ENCODE measurements at places on chromosomes 16 and 17. TPM values are rescaled to one million over a fixed set of nuclear protein-coding genes. Genes with fewer than 3 reads are reported as not detected.
A peak's percentile ranks its signal among the peaks of the same experiment; 100 is the strongest.

DNA sequence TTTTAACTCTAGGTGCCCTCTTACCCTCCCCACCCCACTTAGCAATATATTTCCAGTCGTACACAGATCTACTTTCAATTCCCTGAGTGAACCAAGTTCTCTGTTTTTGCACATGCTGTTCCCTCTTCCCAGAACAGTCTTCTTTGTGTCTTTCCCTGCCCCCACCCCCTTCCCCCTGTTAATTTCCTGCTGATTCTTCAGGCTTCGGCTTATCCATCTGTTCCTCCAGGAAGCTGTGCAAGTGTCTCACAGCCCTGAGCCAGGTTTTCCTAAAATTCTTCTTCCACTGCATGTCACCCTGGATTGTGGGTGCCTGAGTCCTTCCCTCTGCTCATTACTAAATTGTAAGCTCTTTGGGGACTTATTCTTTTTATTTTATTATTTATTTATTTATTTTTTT, 12.4 kb upstream of the SPOP start:
- DNase-seq, result no peak

DNA sequence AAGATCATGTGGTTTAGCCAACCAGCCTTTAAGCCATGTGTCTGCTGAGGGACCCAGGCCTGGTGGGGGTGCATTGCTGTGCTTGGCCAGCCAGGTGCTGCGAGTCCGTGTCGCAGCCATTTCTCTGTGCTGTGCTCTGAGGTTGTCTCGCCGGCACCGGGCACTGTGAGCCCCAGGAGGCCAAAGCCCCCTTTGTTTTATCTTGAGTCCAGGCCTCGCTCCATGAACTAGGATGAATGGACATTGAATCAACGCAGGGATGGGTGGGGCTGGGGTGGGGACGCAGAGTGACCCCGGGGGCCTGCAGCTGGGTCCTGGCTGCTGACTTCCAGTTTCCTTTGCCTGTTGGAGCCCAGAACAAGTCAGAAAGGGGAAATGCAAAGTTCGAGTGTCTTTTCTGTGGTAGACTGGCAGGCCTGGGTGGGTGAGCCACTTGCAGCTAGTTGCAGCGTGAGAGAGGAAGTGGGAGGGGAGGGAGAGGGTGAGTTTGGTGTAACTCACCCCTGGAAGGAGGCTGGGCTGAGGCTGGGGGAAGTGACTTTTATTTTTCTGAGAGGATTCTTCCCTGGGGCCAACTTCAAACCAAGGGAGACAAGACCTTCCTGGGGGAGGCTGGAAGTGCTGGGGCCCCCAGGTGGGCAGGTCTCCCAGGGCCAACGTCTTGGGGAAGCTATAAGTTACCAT, 324.7 kb downstream of the SEC14L1 start:
- no peak for DNase-seq

- DNase-seq, result no peak
These were observed 6.3 kb downstream of the ARL2BP start for GRCh38 chr16:57251352-57251751.

- no peak for DNase-seq
These were observed 1.9 kb upstream of the GAA start for GRCh38 chr17:80099291-80100034.

GRCh38 chr17:7419819-7420610, at the start of gene SPEM1:
SPEM1 (plus strand) TSS chr17:7420324; CDS start chr17:7420385, 61 bp downstream.
- DNase-seq, result no peak

GRCh38 chr17:47879028-47879585, 16.9 kb upstream of the SP2 start:
- no peak for DNase-seq

GRCh38 chr16:7227229-7227721, 105.4 kb upstream of the RBFOX1 start:
- DNase-seq, result no peak

GRCh38 chr17:41012326-41013120, 3.6 kb upstream of the KRTAP3-1 start:
- no peak for DNase-seq

DNA sequence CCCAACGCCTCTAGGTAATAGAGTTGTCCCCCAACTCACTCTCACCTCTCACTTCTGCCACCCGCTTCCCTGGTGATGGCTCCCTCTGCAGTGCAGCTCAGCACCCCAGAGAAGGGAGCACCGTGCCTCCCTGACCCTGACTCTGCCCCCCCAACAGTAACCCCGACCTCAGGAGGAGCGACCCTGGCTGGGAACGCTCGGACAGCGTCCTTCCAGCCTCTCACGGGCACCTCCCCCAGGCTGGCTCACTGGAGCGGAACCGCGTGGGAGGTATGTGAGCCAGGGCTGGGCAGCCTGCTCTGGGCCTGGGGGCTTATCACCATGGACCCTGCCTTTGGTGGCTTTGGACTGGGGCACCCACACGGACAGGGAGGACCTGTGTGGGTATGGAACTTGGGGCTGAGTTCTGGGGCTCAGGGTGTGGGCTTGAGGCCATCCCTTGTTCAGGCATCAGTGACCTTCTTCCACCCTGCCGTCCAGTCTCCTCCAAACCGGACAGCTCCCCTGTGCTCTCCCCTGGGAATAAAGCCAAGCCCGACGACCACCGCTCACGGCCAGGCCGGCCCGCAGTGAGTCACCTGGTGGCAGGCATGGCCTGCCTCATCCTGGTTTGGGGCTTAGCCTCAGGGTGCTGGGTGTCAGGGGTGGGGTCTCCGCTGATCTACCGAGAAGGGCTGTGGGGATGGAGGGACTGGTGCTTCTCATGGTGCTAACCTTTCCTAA, 6.7 kb upstream of the C17orf107 start:
- DNase-seq, result no peak

DNA sequence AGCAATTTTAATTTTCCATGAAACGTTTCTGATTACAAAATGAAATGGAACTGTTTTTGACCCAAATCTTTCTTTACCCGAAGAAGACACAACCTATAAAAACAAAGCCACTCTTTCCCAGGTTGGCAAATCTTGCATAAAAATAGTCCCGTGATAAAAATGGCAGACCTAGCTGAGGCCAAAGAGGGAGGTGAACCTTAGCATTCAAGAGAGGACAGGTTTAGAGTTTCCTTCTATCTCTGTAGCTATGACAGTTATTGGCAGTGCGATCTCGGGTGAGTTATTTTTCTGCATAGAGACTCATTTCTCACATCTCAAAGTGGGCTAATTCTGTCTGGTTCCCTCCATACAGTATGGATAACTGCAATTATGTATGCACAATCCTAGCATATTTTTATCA, 241.4 kb downstream of the MAP2K6 start:
- DNase-seq, result no peak

GRCh38 chr17:80372922-80373570, 41.9 kb upstream of the ENDOV start:
- DNase-seq, result no peak

DNA sequence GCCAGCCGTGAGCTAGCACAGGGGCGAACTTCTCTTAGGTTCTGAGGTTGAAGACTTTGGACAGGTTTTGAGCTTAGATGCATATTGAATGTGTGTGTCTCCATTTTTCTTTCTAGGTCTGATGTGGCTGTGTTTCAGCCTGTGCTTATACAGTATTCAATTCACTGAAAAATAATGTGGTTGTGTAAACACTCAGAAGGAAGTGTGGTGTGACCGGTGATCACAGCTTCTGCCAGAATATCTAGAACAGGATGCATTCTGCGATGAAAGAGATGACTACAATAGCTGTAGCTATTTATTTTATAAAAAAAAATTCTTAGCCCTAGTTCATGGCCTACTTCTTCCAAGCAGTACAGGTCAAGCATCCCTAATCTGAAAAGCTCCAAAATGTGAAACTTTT, 64.4 kb downstream of the MAP2K6 start:
- DNase-seq, result no peak

- peak; percentile 83 for DNase-seq
These were observed 4.8 kb upstream of the ARL4D start for GRCh38 chr17:43393944-43394482.

DNA sequence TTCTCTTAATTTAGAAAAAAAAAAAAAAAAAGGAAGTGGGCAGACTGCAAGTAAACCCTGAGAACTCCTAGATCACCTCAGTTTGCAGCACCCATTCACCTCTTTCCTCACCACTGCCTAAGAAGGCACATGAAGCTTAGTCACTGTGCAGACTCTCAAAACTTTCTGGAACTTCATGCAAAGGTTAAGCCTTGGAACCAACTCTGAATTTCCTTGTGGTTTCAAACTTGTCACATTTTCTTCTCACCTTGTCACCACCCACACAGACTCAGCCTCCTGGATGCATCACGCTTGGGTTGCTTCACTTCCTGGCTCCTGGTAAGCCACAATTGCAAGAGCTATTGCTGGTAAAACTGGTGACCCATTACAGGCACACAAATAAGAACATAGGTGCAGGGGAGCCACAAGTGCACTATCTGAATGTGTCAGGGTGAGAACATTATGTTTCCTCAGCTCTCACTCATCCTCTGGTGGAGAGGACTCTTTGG, 15.0 kb upstream of the CPD start:
- peak; percentile 25 for DNase-seq

- no peak for DNase-seq
These were observed 64.0 kb upstream of the DNAH17 start for GRCh38 chr17:78641243-78641642.

DNA sequence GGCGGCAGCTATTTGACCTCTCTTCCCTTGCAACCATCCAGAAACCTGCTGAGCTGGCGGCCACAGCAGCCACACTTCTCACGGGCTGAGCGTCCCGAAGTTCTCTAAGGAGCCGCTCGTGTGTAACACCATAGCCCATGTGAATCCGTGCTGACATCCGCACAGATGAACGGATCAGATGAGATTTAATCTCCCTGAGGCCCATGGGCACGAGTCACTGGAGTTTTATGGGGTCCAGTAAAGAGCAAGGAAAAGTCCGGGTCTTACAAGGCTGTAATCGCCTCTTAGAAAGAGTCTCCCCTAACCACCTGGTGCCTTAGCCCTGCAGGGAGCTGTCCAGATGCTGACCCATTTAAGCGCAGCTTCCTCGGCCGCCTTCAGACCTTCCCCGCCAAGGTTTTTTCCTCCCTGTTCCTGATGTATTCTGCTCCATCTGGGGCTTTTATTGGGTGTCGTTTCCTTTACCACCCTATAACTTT, 5.5 kb upstream of the CACNG5 start:
- peak; percentile 73 for DNase-seq

DNA sequence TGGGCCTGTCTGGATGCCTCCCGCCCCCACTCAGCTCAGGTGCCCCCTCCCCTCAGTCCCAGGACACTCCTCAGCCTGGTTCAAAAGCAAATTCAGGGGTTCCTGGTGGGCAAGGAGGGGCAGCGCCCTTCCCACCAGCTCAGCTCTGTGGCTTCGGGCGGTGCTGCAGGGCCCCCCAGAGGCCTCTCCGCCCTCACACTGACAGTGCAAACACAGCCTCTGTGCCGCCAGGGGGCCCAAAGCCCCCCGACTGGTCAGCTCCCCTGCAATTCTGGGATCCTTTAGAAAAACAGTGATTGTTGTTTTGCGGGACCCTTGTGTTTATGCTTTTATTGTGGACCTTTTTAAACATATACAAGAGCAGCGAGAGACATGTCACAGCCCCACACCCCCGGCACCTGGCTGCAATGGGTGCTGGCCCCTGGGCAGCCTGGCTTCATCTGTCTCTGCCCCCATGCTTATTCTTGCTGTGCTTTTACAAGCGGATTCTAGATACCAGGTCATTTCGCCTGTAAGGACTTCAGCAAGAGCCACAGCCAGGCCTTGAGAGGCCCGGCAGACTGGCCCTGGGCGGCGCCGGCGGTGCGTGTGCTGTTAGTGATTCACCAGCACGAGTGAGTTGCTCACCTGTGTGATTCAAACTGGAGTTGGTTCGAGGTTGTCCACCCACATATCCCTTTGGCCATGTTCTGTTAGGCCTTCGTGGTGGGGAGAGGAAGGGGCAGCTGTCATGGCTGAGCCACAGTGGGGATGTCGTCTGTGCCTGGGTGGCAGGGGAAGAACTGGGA, 21.2 kb downstream of the ZNF469 start:
- DNase-seq, result no peak

DNA sequence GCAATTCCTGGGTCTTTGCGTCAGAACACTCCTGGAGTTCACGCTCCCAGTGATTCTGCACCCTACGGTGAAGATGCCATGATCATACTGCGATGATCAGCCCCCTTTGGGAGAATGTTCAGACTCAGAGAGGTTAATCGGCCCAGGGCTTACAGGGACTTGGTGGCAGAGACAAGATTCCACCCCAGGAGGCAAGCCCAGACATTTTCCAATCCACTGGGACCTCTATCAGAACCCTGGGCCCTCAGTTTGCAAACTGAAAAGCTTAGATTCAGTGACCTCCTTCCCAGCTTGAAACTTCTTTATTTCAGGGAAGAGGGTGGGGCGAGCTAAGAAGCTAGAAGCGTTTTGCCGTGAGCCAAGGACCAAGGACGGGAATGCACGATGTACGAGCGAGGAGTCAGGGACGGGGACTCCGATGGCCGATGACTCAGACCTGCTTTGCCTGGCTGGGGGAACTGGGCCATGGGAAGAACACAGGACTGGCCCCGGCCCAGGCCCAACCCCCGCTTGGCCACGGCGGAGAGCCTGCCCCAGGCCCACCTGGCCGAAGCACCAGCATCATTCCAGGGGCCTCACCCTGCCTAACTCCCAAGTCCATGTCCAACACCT, 34.7 kb downstream of the SOCS3 start:
- no peak for DNase-seq

- no peak for DNase-seq
These were observed 957.8 kb upstream of the RBFOX1 start for GRCh38 chr16:6374821-6375220.

- DNase-seq, result no peak
These were observed 138.3 kb upstream of the HSBP1 start for GRCh38 chr16:83669456-83669855.

DNA sequence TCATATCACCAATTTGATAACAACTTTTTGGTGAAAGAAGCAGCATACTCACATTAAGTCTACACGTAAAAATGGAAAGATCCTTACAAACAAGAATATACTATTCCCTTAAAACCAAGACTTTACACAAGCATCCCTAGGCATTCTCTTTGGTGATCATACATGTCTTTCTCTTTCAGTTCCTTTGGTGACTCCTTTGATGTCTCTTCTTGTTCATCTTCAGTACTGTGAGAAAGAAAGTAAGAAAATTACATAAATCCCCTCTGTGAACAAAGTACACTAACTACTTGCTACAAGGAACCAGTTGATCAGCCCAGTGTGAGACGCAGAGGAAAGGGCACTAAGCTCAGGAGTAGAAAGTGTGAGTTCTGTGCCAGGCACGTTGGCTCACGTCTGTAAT, 59.6 kb upstream of the MTMR4 start:
- DNase-seq, result no peak

The TBC1D28 gene
- total RNA-seq, result under 0.01 TPM

The KCNJ12 gene
- 14.5 TPM for total RNA-seq

The NPB gene
- total RNA-seq, result 0.54 TPM

The RHBDL3 gene
- total RNA-seq, result 0.27 TPM

The FAM234A gene
- 47.4 TPM for total RNA-seq

The GPR139 gene
- total RNA-seq, result not detected

The RTN4RL1 gene
- 1.6 TPM for total RNA-seq

The KRT27 gene
- total RNA-seq, result not detected

The GINS2 gene
- total RNA-seq, result 5.4 TPM

The HAGHL gene
- 22.6 TPM for total RNA-seq

The RAB37 gene
- total RNA-seq, result 79.7 TPM
